AG09309 (cell line): ENCODE measurements at places on chromosomes 1 and 21.

DNA sequence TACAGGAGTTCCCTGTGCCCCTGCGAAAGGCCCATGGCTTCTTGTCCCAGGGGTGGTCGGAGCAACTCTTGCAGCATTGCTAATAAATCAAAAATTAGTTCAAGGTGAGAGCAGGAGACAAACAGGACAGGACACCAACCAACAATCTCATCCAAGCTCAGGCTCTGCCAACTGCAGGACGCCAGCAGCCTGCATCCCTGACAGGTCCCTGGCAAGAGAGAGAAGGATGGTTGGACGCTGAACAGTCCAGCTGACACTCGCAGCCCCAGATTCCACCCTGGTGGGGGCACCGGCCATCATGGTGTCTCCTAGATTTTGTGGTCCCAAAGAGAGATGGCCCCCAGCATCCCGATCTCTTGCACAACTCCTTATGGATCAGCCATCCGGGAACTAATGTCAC is 142.1 kb upstream of the VAMP3 start:
- DNase-seq: no peak

DNA sequence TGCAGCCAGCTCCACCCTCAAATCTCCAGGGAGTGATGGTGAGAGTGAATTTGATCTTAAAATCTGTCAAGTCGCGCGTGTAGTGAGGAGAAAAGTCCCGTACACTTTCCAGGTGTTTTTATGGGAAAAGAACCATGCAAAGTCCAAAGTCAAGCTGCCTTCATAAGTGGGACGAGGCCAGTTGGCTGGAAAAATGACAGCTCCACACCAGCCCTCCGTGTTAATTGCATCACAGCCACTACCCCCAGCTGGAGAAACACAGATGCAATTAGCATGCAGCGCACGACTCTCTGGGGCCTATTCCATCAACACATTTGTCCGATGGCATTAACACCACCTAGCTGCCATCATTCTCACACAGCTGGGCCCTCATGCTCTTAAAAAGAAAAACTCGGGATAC is 68.4 kb downstream of the KLHDC7A start:
- no peak for DNase-seq

DNA sequence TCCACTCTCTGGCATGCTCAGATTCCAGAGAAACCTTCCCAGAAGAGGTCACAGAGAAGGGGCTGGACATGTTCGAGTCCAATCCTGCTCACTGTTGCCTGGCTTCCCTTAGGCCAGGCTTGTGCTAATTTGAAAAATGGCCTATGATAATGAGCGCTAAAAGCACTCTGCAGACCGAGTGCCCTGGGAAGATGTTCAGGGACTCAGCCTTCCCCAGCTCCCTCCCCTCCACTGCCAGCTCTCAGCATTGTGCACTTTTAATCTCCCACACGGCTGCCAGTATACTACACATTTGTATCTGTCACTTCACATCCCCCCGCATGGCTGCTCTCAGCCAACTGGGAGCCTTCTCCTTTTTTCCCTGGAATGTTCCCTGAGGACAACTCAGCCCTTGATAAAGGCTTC is 24.1 kb downstream of the FAM163A start:
- no peak for DNase-seq

DNA sequence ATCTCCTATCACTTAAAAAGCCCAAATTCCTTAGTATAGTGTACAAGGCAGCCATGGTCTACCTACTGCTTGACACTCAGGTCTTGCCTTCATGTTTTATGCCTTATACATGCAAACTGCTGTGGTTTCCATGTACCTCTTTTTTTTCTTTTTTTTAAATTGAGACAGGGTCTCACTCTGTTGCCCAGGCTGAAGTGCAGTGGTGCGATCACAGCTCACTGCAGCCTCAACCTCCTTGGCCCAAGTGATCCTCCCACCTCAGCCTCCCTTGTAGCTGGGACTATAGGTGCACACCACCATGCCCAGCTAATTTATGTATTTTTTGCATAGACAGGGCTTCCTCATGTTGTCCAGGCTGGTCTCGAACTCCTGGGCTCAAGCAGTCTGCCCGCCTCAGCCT is 8.0 kb downstream of the CD55 start:
- no peak for DNase-seq

DNA sequence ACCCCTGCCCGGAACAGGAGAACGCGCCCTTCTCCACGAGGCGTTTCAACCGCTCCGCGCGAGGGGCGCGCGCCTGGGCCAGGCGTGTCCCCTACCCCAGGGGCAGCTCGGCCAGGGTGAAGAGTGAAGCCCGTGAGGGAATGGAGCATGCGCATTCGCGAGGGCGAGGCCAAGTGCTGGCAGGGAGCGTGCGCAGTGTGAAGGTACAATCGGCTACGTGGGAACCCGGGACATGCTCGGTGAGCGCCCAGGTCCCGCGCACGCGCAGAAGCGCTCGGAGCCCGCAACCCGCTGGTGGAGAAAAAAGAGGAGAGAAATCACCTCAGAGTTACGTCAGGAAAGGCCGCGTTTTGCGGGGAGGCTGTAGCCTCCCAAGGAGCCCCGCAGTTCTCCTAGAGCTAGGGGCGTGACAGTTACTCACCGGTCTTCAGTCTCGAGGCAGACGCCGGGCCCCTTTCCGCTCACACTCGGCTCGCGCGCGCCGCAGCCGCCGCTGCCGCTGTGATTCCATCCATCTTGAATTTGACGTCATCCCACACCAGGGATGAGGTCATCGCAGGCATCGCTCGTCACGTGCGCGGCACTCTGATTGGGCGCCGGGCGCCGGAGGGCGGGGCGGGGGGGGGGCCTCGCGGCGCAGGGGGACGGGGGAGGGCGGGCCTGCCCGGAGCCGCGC is at the start of gene ZBTB21:
ZBTB21 (minus strand) TSS at position 530 of the 676 bp plus-strand sequence. CDS start 16,265 bp downstream, outside the sequence.
- DNase-seq: peak; percentile 88

- no peak for DNase-seq
Observed at GRCh38 chr1:221228594-221228993, 349.4 kb downstream of the HLX start.

- no peak for DNase-seq
Observed at GRCh38 chr1:201888282-201889089, at the start of gene SHISA4. SHISA4 (plus strand) TSS chr1:201888898; CDS start chr1:201888995, 97 bp downstream.

DNA sequence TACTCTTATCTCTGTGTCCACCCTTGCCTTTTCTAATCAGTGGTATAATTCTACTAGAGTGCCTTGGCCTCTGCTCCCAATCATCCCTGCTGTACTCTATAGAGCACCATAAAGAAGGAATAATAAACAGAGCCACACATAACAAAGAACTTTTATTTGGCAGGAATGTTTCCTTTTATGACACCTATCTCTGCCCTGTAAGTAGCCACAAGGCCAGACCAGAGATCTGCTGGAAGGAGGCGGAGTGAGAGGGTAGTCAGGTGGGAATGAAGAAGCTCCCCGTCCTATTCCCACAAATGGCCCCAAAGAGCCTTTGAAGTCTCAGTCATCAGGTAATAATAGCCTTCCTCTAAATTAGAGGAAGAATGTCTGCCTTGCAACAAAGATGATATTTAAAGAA is 32.7 kb downstream of the WLS start:
- no peak for DNase-seq

DNA sequence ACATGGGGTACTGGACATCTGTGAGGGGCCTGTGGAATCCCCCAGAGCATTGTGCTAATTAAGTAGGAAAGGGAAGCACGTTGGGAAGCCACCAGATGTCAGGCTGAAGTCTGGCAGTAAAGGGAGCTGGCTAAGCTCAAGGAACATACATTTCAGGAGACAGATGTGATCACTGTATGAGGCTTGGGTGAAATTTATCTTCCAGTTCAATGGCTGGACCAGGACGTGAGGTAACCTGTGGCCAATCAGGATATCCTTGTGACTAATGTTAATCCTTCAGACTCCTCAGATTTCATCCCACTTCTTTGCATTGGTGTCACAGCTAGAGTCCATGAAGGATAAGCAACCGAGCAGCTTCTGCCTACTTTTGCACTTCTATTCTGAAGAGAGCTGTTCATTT is 110.2 kb upstream of the APP start:
- no peak for DNase-seq

- no peak for DNase-seq
Observed at GRCh38 chr1:154583773-154584172, 16.2 kb downstream of the CHRNB2 start.

DNA sequence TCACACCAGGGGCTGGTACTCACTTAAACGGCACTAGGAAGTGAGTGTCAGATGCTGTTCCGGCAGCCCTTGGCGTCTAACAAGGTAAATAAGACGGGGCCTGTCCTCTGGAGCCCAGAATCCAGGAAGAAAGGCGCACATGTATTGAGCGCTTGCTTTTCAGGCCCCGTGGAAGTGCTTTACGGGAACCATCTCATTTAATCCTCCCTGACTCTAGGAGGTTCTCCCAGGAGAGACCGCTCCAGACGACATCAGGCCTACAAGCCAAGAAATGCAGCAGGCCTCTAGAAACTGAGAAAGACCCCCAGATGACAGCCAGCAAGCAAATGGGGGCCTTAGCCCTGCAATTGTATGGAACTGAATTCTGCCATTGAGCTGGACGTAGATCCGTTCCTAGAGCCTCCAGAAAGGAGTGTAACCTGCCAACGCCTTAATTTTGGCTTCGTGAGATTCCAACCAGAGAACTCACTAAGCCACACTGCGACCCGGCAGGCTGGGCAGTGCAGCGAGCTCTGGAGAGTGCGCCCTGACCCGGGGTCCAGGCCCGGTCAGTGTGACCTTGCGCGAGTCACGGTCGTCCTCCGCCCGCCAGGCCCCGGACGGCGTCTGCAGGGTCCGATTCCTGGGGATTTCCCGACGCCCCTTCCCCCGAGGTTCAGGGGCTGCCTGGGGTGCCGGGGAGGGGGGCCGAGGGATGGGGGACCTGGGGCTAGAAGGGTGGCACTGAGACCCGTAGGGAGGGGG is 532 bp upstream of the MANEAL start:
- DNase-seq: no peak

- DNase-seq: no peak
Observed at GRCh38 chr1:111618961-111619634, 491 bp upstream of the RAP1A start.

- DNase-seq: no peak
Observed at GRCh38 chr1:110347182-110347893, 8.2 kb downstream of the RBM15 start.

DNA sequence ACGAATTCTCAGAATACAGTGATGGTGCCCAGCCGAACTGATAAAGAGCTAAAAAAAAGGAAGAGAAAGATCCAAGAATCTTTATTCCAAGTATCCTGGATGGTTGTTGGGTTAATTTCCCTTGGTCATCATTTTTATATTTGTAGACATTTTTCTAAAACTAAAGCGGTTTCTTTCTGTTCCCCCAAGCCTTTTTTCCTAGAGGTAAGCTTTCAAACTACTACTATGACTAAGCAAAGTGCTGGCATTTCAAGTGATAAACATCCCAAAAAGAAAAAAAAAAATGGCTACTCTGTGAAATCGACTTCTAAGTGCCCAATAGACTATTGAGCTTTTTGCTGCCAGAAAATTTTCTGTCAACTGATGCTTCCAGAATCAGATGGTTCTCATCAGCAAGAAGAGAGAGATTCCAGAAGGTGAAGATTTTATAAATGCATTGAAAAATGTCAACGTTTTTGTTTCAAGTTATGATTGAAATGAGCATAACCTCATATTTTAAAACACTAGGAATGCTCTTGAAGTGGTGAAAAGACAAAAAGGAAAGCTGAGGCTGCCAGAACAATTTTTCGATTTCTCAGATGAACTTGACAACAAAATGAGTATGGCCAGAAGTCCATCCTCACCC is 96.1 kb upstream of the ZC3H11B start:
- no peak for DNase-seq

DNA sequence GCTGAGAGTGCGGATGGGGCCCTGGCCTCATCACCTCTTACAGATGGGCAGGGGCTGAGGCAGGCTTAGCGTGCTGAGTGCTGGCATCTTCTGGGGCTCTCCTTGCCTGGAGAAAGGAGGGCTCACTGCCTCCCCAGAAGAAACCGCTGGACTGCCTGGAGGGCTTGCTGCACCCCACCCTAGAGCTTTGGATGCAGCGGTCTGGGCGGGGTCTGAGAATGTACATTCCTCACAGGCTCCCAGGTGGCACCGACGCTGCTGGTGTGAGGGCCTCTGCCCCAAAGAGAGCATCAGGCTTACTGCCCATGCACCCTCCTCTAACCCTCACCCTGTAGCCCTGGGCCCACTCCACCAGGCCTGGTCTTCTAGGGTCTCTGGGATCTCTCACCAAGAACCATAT is 51.1 kb downstream of the RAP1GAP start:
- DNase-seq: no peak

- no peak for DNase-seq
Observed at GRCh38 chr1:8127171-8127641, 101.1 kb upstream of the ERRFI1 start.

DNA sequence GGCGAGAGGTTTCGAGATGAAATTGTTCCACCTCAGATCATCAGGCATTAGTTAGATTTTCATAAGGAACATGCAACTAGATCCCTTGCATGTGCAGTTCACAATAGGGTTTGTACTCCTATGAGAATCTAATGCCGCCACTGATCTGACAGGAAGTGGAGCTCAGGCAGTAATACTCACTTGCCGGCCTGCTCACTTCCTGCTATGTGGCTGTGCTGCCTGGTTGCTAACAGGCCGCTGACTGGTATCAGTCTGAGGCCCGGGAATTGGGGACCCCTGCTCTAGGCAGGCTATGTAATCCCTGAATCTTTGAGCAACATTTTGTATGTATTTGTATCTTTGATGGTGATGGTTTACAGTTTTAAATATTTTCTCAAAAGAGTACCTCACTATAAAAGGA is 32.5 kb downstream of the XKR8 start:
- no peak for DNase-seq
